H9 (cell line): ENCODE measurements at places on chromosomes 3 and 15.
A peak's percentile ranks its signal among the peaks of the same experiment; 100 is the strongest.

DNA sequence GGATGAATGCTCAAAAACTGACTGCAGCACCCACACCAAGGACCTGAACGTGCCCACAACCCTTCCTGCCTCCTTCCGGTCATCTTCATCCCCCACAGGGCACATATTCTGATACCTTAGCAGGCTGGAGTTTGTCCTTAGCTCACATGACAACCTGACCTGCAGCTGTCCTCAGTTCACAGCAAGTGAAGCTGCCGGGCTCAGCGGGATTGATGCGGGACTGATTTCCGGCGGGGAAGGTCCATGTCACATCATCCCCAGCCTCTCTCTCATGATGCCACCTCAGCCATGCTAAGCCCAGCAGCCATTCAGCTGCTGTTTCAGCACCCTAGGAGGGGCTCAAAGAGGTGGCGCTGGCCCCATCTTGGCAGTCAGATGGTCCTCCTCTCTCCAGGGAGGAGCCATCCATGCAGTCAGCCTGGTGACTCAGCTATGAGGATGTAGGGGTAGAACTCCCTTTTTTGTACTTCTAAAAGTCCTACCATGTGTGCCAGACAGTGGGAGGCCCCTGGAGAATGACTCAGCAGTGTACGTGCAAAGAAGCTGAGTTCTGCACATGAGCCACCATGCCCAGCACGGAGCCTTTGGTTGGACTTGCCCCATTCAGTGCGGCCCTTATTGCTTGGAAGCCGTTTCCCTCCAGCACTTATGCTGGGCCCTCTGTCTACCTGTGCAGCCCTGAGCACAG is 9.5 kb downstream of the CA12 start:
- no peak for DNase-seq

DNA sequence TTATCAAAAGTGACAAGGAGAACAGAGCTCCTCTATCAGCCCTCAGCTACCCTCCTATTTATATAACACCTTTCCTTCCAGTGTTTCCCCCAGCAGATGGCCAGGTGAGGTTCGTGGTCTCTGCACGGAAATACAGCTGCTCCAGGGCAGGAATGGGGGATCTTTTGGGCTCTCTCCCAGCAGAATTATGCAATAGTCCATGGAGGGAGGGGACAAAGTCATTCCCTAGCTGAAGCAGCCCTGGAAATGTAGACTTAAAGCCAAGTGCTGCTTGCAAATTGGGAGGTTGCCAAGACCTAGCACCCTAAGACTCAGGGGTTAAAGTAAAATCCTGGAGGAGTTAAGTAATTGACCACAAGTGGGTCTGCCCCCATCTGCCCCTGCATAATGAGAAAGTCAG is 256.3 kb downstream of the LRTM1 start:
- DNase-seq, result no peak

- no peak for DNase-seq
Observed at GRCh38 chr3:195118671-195119070, 152.3 kb downstream of the XXYLT1 start.

DNA sequence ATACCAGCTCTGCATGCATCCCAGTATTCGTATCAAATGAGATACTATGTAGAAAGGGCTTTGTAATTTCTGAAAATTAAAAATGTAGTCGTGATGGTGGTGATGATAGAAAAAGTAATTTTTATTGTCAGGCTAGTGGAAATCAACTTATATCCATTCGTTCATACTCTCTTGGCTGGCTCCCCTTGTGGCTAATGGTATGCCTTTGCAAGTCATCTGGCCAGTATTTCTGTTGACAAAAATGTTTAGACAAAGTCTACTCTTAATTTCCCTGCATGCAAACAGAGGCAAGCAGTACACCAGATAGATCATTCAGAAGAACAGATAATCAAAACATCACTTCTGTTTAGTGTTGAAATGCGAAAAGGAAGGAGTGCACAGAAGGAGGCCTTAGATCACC is 49.6 kb upstream of the DUT start:
- DNase-seq, result no peak

- DNase-seq, result no peak
Observed at GRCh38 chr3:129525341-129525968, 3.0 kb upstream of the RHO start.

- no peak for DNase-seq
Observed at GRCh38 chr15:68259883-68260282, 17.7 kb upstream of the FEM1B start.

GRCh38 chr15:63369781-63370180 is 11.9 kb downstream of the CA12 start:
- DNase-seq, result no peak

- no peak for DNase-seq
Observed at GRCh38 chr3:166390303-166390702, 553.1 kb upstream of the BCHE start.

DNA sequence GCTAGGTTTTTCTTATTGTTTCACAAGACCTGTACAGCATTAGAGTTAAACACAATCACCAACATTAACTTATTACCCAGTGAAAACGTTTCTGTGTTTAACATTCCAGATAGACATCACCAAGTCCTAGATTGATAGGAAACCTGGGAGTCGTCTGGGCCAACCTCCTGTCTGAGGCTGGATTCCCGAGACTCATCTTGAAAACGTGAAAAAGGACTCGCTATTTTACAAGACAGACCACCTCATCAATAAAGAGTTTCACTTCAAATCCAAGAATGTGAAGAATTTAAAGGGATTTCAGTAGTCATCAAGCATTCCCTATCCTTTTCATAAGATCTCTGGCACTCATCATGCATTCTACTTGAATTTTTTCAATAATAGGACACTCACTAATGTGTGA is 626.6 kb downstream of the MCTP2 start:
- no peak for DNase-seq

GRCh38 chr3:5498981-5499380 is 311.5 kb downstream of the EDEM1 start:
- DNase-seq, result no peak

DNA sequence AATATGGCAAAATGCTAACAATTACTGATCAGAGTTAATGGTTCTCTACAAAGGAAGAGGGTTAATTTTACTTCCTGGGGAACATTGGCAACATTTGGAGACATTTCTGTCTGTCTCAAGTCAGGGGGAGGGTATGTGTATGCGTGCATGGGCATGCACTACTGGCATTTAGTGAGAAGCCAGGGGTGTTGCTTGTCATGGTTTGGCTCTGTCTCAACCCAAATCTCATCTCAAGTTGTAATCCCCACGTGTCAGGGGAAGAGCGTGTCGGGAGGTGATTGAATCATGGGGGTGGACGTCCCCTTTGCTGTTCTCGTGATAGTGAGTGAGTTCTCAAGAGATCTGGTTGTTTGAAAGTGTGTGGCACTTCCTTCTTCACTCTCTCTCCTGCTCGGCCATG is 28.3 kb upstream of the TNIK start:
- no peak for DNase-seq

DNA sequence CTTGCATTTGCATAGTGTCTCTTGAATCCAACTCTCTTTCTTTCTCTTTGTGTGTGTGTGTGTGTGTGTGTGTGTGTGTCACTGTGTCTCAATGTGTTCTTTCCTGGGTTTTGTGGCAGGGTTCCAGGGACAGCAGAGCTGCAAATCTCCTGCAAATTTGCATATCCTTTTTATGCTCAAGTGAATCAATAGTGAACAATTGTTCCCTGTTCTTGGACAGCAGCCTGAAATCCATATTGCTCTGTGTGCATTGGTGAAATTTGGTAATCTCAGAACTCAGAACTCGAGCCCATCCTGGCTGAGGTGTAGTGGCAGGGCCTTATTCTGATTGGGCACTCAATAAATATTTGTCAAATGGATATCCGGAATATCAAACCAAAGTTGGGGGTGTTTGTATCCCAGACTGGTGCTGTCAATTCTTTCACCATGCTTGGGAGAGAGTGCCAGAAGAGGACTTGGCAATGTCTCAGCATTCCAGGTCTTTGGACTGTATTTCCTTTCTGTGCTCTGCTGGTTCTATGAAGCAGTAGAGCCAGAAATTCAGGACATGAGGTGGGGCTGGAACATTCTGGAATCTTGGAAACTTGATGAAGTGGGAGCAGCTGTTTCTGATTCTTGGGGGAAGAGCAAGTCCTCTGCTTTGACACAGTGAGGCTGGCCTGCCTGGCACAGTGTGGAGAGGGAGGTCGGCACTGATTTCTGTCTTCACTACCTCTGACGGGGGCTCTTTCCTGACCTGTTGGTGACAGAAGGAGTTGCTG is 380.6 kb upstream of the C2CD4B start:
- DNase-seq, result no peak

GRCh38 chr3:57288403-57288802 is 4.1 kb downstream of the ASB14 start:
- no peak for DNase-seq

- DNase-seq, result peak; percentile 5
Observed at GRCh38 chr3:127482216-127483004, 108.1 kb downstream of the TPRA1 start.

- DNase-seq, result no peak
Observed at GRCh38 chr15:67370206-67370954, 115.8 kb downstream of the IQCH start.

DNA sequence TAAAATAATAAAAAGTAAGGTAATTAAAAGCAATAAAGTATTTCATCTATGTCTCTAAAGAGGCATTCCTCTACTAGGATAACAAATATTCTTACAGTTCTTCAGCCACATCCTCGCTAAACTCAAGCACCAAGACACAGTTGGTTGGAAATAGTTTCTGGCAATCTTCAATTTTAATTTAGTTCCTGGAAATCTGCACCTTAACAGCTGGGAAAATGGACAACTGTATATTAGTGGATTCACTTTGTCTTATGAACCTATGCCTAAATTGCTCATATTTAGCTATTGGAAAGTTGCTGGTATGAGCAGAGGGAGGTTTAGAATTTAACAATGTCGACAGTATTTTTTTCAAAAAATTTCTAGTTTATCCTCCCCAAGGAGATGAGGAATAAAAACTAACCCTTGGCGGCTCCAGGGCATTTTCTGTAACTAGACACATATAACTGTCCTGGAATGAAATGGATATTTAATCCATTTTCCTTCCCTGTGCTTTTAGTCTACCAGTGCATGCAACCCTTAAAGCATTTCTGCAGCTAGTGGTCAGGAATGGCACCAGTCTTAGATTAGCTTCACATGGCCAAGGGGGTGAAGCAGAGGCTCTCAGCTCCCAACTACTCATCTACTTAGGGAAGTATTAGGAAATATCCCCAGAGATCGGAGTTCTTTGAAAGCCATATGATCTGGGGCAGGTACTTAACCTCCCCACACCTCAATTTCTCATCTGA is 290.0 kb upstream of the THBS1 start:
- DNase-seq, result no peak

GRCh38 chr3:101624857-101625256 is 50.9 kb downstream of the PCNP start:
- DNase-seq, result peak; percentile 20

GRCh38 chr15:50786871-50787270 is 21.4 kb upstream of the SPPL2A start:
- no peak for DNase-seq

DNA sequence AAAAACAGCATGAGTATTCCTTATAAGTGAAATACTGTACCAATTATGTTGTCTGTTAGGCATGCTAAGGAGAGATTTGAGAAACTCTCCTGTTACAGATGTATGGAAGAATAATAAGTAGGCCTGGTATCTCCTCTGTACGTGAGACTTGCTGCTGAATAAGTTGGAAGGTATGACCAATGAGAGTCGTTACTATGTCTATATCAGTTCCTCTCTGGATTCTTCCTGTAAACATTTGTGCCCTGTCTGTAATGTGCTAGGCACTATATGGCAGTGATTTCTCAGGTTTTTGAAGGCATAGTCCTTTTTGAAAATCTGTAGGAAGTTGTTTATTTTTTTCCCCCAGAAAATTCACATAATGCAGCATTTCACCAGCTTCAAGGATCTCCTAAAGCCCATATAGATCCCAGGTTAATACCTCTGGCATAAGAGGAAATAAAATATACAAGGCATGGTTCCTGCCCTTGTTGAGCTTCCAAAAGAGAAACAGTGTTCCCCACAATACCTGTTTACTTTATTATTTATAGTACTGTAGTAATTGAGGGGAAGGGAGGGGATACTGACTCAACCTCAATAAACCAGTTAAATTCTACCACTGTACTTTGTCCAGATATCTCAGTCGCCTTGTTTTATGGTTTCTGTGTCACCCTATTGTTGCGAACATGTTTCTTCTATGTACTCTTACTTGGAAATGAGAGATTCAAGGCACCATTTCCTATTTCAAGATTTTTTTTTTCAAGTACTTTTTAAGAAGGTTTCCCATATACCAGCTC is 28.6 kb downstream of the MAP2K5 start:
- DNase-seq, result no peak

DNA sequence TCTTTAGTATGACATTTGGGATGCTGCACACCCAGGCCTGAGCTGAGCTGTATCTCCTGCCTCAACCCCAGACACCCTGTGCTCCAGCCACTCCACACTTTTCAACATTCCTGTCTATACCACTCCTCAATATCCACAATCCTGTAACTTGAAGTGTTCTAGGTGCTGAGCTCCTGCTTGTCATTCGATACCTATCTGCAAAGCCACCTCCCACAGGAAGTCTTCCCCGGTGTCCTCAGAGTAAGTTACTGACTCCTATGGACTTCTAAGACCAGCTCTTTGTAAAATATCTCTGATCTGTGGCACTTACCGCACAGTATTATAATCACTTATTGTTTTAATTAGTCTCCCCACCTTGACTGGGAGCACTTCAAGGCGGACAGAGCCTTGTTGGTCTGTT is 1.2 kb upstream of the CAV3 start:
- peak; percentile 42 for DNase-seq

GRCh38 chr15:34628577-34629152 is 45.2 kb upstream of the GOLGA8B start:
- DNase-seq, result no peak

GRCh38 chr3:19815805-19816204 is 118.2 kb downstream of the EFHB start:
- DNase-seq, result no peak

- DNase-seq, result no peak
Observed at GRCh38 chr3:3089017-3089416, 21.2 kb downstream of the IL5RA start.

DNA sequence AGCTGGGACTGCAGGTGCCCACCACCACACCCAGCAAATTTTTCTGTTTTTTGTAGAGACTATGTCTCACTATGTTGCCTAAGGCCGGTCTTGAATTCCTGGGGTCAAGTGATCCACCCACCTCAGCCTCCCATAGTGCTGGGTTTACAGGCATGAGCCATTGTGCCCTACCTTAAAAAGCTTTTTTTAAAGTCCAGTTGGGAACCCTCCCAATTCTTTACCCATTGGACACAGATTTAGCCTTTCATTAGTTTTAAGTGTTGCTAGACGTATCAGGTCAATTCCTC is 1.7 kb upstream of the DENND4A start:
- DNase-seq, result no peak

DNA sequence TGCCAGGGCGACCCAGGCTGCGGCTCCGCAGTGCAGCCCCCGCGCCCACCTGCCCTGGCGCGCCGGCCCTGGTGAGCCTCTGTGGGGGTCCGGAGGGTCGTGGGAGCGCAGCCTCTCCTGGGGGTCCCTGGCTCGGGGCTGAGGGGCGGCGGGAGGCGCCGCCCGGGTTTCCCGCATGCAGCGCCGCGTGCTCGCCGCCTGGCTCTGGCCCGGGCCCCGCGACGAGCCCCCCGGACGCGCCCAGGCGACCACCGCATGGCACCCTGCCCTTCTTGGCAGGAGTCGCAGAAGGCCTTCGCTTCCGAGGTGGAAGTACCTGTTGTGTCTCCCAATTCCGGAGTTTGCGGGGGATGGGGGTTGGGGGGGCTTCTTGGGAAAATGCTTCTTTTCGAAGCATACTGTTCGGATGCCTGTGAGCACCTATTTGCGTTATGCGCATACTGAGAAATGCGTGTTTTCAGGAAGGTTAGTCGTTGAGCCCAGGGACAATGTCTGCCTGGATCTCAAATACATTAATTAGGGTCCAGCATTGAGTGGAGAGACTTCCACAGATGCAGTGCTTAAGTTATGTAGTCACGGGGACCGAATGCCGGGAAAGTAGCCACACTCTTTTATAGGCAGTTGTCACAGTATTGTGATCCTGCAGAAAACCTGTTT is 1.3 kb downstream of the GABRA5 start:
- no peak for DNase-seq
